Body of pancreas (tissue), 4 donors: ENCODE measurements at places on chromosomes 5 and 9.

- no peak for DNase-seq
Measured at GRCh38 chr5:78886341-78887230, 98.5 kb downstream of the ARSB start.

DNA sequence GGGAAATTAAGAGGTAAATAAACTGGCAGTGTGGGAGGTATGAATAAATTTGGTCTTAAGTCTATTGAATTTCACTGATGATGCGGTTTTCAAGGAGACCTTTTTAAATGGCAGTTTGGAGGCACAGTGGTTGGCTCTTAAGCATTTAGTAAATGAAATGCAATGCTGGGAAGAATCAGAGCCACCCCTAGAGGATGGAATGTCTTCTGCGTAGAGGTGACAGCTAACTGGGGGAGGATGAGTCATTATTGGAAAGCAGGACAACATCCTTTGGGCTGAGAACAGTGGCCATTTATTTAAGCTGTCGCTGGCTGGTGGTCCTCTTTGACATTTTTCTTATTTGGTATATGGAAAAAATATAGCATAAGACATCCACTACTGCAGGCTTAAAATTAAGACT is 163.2 kb downstream of the SH3GL2 start:
- DNase-seq: no peak

- no peak for DNase-seq
Measured at GRCh38 chr9:30507166-30507565, 1877.3 kb upstream of the ACO1 start.

GRCh38 chr5:110218981-110219380 is 507.5 kb downstream of the TMEM232 start:
- DNase-seq: no peak

DNA sequence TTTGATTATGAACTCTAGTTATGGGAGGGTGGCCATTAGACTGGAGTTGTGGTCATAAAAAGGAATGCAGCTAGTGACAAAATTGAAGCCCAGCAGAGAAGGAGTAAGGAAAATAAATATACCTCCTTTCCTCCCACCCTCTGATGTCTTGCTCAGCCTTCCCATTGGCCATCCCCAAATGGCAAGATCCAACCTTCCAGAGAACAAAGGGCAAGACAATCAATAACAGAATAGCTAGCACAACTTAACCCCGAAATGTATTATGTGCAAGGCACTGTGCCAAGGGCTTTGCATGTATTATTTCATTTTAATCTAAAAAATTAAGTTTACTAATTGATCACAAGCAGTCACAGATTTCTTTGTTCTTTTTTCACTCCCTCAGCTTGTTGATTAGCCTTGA is 3.6 kb downstream of the ITGA1 start:
- DNase-seq: no peak

GRCh38 chr5:4142842-4143241 is 547.2 kb downstream of the IRX1 start:
- no peak for DNase-seq

GRCh38 chr5:122639033-122639432 is 135.8 kb upstream of the SNX2 start:
- no peak for DNase-seq

GRCh38 chr5:51632793-51633192 is 249.5 kb downstream of the ISL1 start:
- no peak for DNase-seq

GRCh38 chr9:77907585-77907984 is 124.0 kb downstream of the GNAQ start:
- DNase-seq: no peak

DNA sequence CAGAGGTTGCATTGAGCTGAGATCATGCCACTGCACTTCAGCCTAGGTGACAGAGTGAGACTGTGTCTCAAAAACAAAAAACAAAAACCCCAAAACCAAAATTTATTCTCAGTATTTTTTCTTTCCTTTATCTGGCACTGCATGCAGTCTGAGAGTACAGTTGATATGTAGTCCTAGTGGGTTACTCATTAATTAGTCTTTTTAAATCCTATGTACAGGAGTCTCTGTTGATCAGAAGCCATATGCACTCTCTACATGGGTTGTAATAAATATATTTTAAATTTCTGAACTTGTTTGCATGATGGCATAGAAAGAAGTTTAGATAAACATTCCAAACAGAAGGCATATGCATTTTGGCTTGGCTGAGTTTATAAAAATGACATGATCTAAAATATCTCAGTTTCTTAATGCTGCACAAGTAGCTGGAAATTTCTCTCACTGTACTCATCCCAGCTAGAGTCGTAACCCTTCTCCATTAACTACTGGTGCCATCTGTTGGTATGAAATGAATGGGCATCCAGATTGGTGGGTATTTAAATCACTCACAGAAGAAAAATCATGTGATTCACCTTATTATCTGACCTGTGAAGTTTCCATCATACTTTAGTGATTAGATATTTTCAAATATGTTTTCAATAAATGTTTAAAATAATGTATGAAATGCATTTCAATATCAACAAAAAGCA is 284.8 kb downstream of the CTNND2 start:
- peak; percentile 7 for DNase-seq

- DNase-seq: no peak
Measured at GRCh38 chr9:130193531-130194377, 21.6 kb downstream of the NCS1 start.

DNA sequence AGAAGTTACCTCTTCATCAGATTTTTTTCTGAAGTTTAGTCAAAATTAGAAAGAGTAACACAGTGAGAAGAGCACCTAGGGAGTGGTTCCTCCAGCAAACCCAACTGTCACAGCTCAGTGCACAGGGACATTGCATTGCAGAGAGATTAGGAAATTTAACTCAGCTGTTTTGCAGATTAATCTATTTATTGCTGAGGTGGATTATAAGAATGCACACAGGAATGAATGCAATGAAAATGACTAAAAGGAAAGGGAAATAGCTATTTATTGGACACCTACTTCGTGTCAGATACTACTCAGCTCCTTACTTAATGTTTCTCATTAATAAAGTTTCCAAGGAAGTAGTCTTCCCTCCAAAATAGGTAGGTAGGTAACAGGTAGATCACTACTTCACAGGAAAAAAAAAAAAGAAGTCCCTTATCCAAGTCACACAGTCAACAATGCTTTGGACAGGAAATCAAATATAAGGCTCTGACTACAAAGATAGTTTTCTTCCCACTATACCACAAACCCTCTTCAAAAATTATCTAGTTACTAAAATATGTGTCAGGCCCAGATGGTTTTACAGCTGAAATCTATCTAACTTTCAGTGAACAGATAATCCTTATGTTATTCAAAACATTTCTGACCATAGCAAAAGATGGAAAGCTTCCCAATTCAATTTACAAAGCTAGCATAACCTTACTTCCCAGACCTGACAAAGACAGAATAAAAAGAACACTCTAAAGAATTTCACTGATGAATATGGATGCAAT is 442.2 kb upstream of the MPDZ start:
- DNase-seq: no peak
